ENCODE measurements at places on chromosomes 12 and 14.

GRCh38 chr12:21552635-21553328 lies 26.7 kb downstream of the SPX start:
- DNase-seq = no peak

GRCh38 chr12:125492354-125493270 lies 427.4 kb downstream of the AACS start:
- no peak for DNase-seq

DNA sequence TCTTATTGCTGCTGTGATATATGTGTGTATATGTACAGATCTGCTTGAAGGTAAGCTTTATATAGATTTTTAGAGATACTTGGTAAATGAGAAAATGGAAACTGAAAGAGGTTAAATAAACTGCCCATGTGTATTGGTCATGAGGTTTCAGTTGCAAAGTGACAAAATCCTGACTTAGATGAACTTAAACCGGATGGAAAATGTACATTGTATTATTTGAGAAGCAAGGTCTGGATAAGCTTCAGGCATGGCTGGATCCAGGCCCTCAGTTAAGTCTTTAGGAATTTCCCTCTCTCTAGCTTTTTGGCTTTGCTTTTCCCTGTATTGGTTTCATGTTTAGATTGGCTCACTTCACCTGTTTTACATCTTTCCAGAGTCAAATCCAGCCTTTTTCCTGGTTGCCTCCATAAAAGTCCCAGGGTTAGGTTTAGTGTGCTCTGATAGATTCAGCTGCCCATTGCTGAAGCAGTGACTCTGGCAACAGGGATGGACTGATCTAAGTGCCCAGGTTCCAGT lies 21.0 kb upstream of the MAP1LC3B2 start:
- no peak for DNase-seq

- no peak for DNase-seq
Measured at GRCh38 chr12:98156697-98157096, 358.7 kb upstream of the TMPO start.

GRCh38 chr14:45222485-45223262 lies 30.3 kb downstream of the MIS18BP1 start:
- no peak for DNase-seq

- no peak for DNase-seq
Measured at GRCh38 chr12:66599816-66600215, 79.1 kb downstream of the GRIP1 start.

- no peak for DNase-seq
Measured at GRCh38 chr12:74043343-74043742, 494.3 kb upstream of the ATXN7L3B start.

- DNase-seq = no peak
Measured at GRCh38 chr14:37428954-37429353, 166.1 kb downstream of the FOXA1 start.

DNA sequence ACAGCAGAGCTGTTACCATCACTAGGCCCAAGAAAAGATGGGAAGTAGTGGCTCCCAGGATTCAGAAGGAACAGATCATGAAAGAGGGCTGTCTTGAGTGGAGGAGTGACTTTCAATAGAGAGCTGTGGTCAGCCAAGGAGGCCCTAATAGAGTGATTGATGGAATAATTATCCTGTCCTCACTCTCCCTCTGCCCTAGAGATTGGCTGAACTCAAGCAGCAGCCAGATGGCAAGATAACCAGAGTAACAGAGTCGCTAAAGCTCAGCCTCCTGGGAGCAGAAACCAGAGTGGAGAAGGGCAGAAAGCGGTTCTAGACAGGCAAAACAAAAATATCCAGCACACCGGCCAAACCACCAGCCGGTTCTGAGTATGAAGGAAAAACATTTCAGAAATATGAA lies 23.1 kb downstream of the GMFB start:
- DNase-seq = no peak

- no peak for DNase-seq
Measured at GRCh38 chr14:53016491-53016890, 65.6 kb upstream of the FERMT2 start.

DNA sequence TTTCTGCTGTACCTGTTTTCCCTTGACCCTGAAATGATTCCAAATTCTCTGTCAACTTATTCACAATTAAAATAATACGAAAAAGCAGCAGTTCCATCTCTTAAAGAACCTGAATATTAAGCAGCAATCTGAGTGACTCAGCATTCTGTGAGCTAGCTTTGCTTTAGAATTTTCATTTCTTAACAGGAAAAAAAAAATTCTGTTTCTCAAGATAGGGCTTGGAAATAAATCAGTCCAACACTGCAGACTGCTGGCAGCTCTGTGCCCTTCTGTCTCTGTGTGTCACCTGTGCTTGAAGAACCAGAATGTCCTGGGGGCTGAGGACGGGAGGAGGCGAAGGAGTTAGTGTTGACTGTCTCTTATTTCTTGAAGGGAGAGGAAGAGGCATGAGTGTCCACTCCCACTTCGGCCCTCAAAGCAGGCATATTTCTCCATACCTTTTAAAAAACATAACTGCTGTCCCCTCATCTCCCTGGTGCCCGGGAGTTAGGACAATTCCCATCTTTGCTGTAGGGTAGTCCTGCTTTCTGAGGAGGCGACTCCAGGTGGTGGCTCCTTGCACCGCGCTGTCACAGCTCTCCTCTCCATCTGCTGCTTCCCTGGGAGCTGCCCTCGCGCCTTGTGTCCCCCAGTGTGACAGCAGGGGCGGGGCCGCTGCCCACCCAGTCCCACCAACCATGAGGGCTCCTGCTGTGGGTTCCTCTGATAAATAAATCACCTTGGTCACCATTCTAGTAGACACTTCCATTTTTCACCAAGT lies 203.1 kb downstream of the CALM1 start:
- no peak for DNase-seq

- no peak for DNase-seq
Measured at GRCh38 chr12:106062693-106063092, 76.1 kb downstream of the NUAK1 start.

DNA sequence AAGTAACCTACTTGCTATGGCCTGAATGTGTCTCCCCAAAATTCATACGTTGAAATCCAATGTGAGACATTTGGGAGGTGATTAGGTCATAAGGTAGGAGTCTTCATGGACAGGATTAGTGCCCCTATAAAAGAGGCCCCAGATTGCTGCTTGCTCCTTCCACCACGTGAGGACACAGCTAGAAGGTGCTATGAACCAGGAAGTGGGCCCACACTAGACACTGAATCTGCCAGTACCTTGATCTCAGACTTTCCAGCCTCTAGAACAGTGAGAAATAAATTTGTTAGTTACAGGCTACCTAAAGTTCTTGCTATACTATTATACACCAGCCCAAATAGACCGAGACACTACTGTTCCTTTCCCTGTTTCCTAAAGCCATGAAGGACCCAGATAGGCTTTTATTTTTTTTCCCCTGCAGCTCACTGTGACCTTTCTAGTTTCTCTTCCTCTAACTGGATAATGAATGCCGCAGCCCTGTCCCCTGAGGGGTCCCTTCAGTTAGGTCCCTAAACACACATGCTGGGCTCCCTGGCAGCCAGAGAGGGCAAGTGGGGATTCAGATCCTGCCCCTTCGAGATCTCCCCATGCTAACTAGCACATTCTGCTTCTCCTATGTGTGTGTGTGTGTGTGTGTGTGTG lies 19.3 kb downstream of the SLC25A3 start:
- no peak for DNase-seq

DNA sequence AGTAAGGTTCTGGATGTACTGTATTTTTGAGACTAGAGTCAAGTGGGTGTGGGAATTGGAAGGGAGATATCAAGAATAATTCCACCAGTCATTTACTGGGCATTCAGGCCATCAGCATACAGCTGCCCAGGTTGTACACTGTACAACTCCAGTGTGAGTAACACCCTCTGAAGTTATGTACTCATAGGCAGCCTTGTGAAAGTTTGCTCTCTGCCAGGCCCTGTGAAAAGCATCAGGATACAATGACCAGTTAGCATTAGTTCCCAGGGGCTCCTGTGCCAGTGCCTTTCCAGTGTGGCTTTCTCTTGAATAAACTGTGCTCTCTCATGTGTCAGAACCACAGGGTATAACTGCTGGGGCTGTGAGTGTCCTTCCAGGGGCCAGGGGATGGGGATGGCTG lies 89.7 kb downstream of the LGMN start:
- no peak for DNase-seq

DNA sequence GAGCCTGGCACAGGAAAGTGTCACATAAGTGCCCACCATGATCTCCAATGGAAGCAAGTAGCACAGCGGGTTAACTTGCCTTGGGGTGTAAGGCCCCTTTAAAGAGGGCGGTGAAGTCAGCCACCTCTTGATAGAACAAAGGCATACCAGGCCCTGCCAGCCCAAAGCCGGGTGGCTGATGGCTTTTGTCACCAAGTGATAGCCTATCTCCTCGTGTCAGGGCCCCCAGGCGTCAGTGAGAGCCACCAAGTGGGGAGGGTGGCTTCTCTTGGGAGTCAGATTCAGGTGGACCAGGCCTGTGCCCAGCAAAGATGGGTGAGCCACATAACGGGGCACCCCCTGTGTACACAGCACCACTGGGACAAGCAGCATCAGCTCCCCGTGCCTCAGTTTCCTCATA lies 8.3 kb upstream of the MYL2 start:
- no peak for DNase-seq

DNA sequence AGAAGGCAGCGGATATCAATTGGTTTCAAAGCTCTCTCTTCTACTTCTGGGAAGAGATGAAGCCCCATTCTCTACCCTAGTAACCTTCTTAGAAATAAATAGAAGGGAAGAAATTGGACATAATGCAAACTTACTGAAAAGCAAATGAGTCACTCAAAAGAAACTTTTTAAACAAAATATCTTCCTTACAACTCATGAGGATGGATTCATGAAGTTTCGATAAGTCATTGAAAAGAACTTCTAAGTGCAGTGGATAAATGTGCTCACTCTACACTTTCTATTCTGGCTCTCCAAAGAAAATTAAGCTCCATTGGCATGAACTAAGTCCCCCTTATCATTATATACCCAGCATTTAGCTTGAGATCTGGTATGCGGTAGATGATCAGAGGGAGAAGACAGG lies 899.5 kb downstream of the RPS29 start:
- no peak for DNase-seq

DNA sequence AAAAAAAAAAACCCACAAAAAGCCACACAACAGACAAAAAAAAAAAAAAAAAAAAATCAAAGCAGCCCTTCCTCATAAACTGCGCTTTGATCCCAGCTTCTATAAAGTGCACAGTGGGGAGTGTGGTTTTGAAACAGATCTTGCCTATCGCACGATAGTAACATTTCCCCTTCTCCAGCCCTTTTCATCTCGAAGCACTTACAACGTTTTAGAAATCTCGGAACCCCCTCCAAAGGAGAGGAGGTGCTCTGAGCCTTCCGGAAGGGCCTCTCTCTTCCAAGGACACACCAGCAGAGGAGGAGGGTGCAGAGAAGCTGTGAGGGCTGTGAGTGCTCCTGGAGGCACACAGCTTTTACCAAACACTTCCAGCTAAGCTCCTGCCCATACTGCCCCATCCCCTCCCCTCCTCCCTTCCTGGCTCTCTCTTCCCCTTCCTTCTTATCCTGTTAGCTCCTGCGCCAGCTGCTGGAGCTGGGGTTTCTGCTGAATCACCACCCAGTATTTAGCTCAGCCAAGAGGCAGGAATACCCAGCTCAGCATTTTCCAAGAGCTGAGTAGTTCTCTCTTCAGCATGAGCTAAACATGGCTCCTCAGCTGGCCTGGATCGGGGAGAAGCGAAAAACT lies 28.4 kb downstream of the SLC7A8 start:
- no peak for DNase-seq

DNA sequence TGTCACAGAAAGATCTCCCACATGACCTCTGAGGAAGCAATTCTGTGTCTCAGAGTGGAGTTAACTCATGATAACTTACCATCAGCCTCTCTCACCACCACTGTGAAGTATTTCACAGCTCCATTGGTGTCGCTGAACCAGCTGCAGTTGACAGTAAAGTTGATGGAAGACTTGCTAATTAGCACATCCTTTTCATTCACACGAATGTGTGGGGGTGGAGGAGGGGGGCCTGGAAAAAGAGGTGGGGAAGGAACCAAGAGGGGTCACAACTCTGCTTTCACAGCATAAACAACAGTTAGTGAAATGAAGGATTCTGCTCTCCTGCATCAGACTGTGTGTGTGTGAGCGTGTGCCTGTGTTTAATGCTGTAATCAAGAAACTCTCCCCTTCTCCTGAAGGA lies 82.1 kb downstream of the PTPRB start:
- no peak for DNase-seq

DNA sequence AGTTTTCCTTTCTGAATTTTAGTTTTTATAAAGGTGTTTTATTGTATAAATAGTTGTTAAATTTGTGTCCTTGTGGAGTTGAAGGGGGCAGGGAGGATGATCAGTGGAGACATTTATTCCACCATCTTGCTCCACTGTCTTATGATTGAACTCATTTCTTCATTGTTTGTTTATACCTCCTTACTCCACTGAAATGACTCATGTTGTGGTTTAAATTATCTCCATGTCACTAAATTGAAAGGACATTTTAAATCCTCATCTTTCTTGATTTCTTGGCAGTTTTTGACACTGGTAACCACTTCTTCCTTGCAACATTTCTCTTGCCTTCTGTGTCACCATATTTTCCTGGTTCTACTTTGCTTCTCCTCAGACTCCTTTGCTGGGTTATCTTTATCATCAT lies 23.6 kb upstream of the FERMT2 start:
- no peak for DNase-seq

GRCh38 chr12:49983892-49984291 lies 11.1 kb downstream of the AQP6 start:
- DNase-seq = no peak

DNA sequence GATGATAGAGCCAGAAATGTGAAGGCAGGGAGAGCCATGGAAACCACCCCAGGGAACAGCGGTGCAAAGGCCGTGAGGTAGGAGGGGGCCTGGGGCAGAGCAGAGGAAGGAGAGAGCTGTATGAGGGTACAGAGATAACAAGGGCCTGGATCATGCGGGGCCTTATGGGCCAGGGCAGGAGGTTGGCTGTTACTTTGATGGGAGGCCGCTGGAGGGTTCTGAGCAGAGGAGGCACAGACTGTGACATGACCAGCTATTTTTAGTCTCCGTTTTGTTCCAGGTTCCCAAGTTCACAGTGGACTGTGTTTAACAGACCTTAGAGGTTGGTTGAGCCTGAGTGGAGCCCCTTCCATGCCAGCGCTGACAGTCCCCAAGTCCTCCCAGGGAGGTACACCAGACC lies 118.6 kb downstream of the GCH1 start:
- DNase-seq = no peak

- no peak for DNase-seq
Measured at GRCh38 chr14:88895116-88895515, 70.7 kb downstream of the TTC8 start.

GRCh38 chr14:79294499-79294898 lies 916.8 kb downstream of the DIO2 start:
- DNase-seq = no peak

GRCh38 chr12:131507881-131508280 lies 203.0 kb upstream of the SFSWAP start:
- no peak for DNase-seq

GRCh38 chr12:129534966-129535750 lies 368.7 kb downstream of the TMEM132D start:
- no peak for DNase-seq

GRCh38 chr14:85576848-85577542 lies 47.1 kb downstream of the FLRT2 start:
- DNase-seq = no peak

Measured in stimulated activated CD4-positive, alpha-beta T cell treated with anti-CD3 and anti-CD28 coated beads, TNF-alpha, amount 100 ng/mL, for 24 hours (primary cell).